SJSA1 (cell line): ENCODE measurements at places on chromosomes 3 and 15.

GRCh38 chr3:117165601-117166051 is 456.0 kb downstream of the TUSC7 start:
- no peaks in the 10 kb centered on the region for H3K36me3 ChIP-seq
- H3K4me3 ChIP-seq, result no peak overlapping the region
- no peaks in the 10 kb centered on the region for H3K27me3 ChIP-seq
- H3K27ac ChIP-seq, result peak overlapping the region; percentile 72

DNA sequence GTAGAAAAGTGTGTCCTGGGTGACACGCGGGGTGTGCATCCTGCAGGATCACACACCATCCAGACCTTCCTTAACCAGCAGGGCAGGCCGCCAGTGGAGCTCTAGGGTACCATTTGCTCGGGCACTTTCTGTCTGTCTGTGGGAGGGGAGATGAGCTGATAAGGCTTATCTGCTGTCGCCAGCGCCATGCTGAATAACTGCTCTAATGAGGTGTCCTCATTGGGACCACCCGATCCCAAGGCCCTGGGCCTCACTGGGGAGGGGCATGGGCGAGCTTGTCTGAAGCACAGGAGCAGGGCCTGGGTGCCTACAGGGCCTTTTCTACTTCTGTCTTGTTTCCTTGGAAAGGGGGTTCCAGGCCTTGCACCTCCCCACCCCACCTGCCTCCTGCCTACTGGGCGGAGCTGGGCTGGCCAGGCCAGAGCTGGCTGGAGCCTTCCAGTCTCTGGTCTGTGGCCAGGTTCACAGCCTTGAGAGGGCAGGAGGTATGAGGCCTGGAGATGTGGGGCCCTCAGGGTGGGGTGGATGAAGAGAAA is 2.5 kb upstream of the GATA2 start:
- H3K27me3 ChIP-seq, result no peaks in the 10 kb centered on the region
- DNase-seq, result no peak
- H3K27ac ChIP-seq, result no peak overlapping the region
- H3K4me1 ChIP-seq, result peaks cover 8% of the 10 kb centered on the region
- peaks cover 48% of the 10 kb centered on the region for H3K36me3 ChIP-seq

DNA sequence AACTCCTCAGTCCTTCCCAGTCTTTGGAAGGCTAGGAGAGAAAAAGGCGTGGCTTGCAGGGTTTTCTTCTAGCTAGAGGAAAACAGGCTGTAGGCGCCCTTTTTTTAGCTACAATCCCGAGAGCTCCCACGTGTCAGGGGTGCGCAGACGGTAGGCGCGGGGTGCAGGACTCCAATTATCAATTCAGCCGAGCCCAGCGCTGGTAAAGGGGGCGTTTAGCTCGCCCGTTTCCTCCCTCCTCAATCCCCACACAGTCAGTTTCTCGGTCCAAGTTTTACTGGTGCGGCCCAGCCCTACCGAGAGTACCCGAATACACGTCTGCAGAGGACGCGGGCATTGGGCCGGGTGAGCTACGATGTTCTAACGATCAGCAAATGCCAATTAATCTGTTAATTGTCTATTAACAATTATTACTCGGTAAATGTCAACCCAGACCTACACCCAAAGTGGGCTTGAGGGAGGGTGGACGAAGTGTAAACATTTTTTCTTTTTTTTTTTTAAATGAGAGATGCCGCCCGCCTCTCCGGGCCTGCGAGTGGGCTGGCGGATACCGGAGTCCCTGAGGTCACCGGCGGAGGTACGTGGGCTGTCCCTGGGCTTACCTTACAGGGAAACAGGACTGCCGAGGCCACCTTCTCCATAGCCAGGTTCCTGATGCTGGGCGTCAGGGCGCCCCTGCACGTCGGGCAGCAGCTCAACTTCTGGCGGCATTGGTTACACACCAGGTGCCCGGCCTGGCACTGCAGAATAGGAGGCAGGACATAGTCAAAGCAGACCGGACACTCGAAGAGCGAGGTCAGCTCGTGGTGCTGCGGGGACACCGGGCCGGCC is 923 bp downstream of the SIAH2 start:
- DNase-seq, result peak; percentile 48
- H3K27me3 ChIP-seq, result no peaks in the 10 kb centered on the region
- H3K36me3 ChIP-seq, result peaks cover 16% of the 10 kb centered on the region
- H3K4me3 ChIP-seq, result peak overlapping the region; percentile 99
- no peak overlapping the region for H3K27ac ChIP-seq

GRCh38 chr3:173403376-173403775 is 5.8 kb downstream of the NLGN1 start:
- no peaks in the 10 kb centered on the region for H3K4me1 ChIP-seq
- no peak overlapping the region for H3K4me3 ChIP-seq
- no peak for DNase-seq
- H3K36me3 ChIP-seq, result no peaks in the 10 kb centered on the region
- peaks cover 8% of the 10 kb centered on the region for H3K27me3 ChIP-seq

GRCh38 chr15:55683376-55683775 is 59.6 kb downstream of the PRTG start:
- no peaks in the 10 kb centered on the region; the same call in 1 of the 2 replicates for H3K27me3 ChIP-seq
- no peak overlapping the region for H3K27ac ChIP-seq
- H3K4me1 ChIP-seq, result no peaks in the 10 kb centered on the region
- H3K4me3 ChIP-seq, result no peak overlapping the region
